ENCODE measurements at places on chromosomes 3 and 15. TPM values are rescaled to one million over a fixed set of nuclear protein-coding genes. Genes with fewer than 3 reads are reported as not detected.

DNA sequence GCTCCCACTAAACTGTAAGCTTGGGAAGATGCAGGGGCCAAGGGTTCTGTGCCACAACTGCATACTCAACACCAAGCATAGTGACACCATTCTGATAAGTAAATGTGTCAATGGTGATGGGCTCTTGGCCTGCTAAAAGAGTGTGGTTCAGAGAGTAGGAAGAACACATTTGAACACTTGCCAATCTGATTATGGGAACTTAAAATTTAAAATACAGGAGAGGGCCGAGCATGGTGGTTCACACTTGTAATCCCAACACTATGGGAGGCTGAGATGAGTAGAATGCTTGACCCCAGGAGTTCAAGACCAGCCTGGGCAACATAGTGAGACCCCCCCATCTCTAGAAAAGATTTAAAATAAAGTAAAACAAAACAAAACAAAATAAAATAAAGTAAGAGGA is 34.1 kb downstream of the PTPN9 start:
- no peak for DNase-seq

DNA sequence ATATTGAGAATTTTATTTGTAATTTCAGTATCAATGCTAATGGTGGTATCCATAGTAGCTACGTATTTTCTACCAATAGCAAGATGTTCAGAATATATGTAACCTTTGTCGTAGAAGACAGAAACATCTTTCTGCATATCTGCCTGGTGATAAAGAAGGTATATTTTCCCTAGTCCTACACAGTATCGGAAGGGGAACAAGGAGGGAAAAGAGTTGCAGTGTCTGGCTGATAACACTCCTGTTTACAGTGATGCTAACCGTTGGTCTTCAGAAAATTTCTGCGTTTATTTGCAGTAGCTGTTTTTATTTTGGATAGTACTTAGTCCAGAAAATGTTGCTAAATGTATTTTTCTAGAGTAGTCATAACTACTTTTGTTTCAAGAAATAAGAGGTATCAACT is 25.2 kb downstream of the TSC22D2 start:
- DNase-seq = no peak

GRCh38 chr3:160831401-160831800 is 75.4 kb downstream of the PPM1L start:
- no peak for DNase-seq

- no peak for DNase-seq
Observed at GRCh38 chr3:177642042-177642803, 444.9 kb upstream of the TBL1XR1 start.

- DNase-seq = peak; percentile 29
Observed at GRCh38 chr15:59300618-59301139, 72.0 kb downstream of the MYO1E start.

- no peak for DNase-seq
Observed at GRCh38 chr3:182902236-182902635, 78.1 kb downstream of the DCUN1D1 start.

GRCh38 chr15:78206326-78207109 is 27.8 kb downstream of the ACSBG1 start:
- peak; percentile 54 for DNase-seq

- DNase-seq = peak; percentile 3
Observed at GRCh38 chr15:91122296-91122695, 22.2 kb downstream of the SV2B start.

DNA sequence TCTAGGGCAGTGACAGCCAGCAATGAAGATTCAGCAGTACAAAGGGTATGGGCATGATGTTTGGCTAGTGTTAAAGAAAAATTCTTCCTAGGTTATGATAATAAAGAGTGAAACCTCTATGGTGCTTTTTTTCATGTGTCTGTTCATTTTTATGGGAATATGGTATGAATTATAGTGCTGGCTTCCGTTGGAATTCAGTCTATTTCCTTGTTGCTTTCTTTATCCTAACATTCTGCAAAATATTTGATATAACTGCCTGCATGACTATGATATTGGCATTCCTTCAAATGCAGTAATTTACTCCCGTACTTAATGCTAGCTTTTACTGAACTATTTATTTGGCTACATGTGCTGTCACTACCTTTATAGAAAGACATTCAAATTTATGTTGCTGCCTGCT is 57.6 kb upstream of the ATP11B start:
- no peak for DNase-seq

TTLL13 gene
- total RNA-seq = not detected

IL17RC gene
- total RNA-seq = 14.8 TPM

BUB1B gene
- 92.9 TPM for total RNA-seq

GRM2 gene
- total RNA-seq = 7.4 TPM

FETUB gene
- total RNA-seq = not detected

CCDC9B gene
- total RNA-seq = 0.42 TPM

All from endodermal cell (in vitro differentiated cells).